PC-9 (cell line): ENCODE measurements at places on chromosomes 3 and 15. TPM values are rescaled to one million over a fixed set of nuclear protein-coding genes. Genes with fewer than 3 reads are reported as not detected.

DNA sequence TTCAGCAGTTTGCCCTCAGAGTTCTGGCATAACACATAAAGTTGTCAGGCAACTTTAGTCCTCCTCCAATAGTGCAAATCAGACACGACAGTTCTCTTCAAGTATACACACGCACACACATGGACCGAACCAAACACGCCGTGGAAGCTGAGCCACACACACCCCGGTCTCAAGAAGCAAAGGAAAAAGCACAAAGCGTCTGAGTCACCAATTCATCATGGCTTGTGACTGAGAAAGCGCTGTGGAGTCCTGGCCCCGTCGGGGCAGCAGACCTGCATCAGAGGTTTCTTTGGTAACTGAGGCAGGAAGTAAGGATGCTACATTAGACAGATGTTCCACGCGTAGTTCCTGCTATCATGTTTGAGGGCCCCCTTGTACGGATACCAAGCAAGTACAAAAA is 85.7 kb downstream of the VGLL4 start:
- H3K36me3 ChIP-seq, result peaks cover 4% of the 10 kb centered on the region; the same call in 1 of the 2 replicates
- DNase-seq, result no peak
- H3K27ac ChIP-seq, result no peak overlapping the region
- H3K4me1 ChIP-seq, result no peaks in the 10 kb centered on the region
- no peaks in the 10 kb centered on the region for H3K27me3 ChIP-seq

- no peak overlapping the region for H3K4me3 ChIP-seq
- H3K27me3 ChIP-seq, result no peaks in the 10 kb centered on the region
- H3K4me1 ChIP-seq, result peaks cover 10% of the 10 kb centered on the region
Observed at GRCh38 chr15:67937153-67937761, 97.4 kb upstream of the RNU6-1 start.

GRCh38 chr15:69843276-69843899 is 254.3 kb downstream of the TLE3 start:
- H3K36me3 ChIP-seq, result no peaks in the 10 kb centered on the region
- no peak overlapping the region for H3K4me3 ChIP-seq
- H3K27me3 ChIP-seq, result no peaks in the 10 kb centered on the region
- peaks cover 2% of the 10 kb centered on the region; the same call in 1 of the 2 replicates for H3K4me1 ChIP-seq
- DNase-seq, result no peak

Gene RAB6B
- total RNA-seq, result 0.40 and 0.52 TPM in 2 replicates

DNA sequence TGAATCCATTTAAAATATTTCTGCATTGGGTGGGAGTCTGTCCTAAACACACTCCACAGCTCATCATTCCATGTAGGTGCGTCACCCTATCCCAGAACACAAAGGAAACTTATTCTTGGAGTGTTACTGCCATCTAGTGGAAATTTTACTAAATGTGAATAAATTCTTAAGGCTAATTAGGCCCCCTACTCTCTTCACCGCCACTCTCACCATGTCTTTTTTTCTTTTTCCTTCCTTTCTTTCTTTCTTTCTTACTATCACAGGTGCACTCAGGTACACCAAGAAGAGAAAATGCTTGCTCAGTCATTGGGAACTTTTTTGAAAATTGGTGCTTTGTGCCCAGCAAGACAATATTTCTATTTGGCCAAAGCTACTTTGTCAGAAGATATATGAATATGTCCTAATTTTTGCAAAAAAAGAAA is 26.4 kb upstream of the ATP8B4 start:
- no peak for DNase-seq
- no peaks in the 10 kb centered on the region for H3K27me3 ChIP-seq
- H3K4me1 ChIP-seq, result peaks cover 26% of the 10 kb centered on the region
- no peak overlapping the region for H3K4me3 ChIP-seq
- H3K27ac ChIP-seq, result no peak overlapping the region

- H3K27ac ChIP-seq, result no peak overlapping the region
- H3K4me3 ChIP-seq, result no peak overlapping the region
- DNase-seq, result no peak
- no peaks in the 10 kb centered on the region for H3K4me1 ChIP-seq
- no peaks in the 10 kb centered on the region for H3K27me3 ChIP-seq
Observed at GRCh38 chr3:42036483-42036823, 54.7 kb upstream of the TRAK1 start.
